Tongue (tissue), 3 donors: ENCODE measurements at places on chromosomes 4 and X.
A peak's percentile ranks its signal among the peaks of the same experiment; 100 is the strongest.

GRCh38 chrX:36961590-36961989, 46.6 kb upstream of the FAM47C start:
- no peak for DNase-seq

GRCh38 chrX:97616883-97617530, 733.3 kb downstream of the RPA4 start:
- no peak for DNase-seq

DNA sequence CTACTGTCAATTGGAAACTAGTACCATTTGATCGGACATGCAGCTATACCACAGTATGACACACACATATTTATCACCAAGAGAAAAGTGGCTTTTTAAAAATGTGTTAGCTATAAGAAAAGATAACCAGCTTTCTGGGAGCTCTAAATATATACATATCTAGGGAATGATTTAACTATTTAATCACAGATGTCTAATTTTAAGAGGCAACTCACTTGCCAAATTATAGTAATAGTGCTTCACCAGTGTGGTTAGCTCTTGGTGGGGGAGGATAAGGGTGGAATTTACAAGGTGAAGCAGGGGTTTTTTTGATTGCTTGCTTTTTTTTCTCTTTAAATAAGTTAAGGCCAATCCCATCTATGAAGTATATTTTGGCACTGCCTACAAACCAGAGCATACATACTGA, 547.7 kb upstream of the DIPK2B start:
- no peak for DNase-seq

DNA sequence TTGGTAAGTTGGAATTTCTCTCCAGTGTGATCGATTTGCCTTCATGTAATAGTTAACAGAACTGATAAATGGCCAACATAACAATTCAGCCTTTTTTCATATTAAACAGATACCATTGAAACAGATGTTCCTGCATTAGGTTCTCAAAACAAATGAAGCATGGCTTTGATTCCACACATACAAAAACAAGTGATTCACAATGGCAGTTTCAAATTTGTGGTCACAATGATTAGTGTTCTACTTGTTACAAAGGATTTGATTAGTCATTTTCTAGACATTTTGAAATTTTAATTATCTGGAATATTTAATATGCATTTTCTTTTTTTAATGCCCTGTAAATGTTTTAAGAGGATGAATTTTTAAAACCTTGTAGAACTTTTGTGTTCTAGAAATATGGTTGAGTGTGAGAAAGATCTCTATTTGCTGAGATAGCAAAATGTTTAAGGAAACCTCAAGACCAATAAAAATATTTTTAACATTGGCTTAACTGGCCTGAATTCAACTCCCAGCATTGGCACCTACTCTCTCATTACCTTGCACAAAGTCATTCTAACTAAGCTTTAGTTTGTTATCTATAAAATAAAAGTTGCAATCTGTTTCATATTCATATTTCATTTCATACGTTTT, 18.9 kb upstream of the GLRA3 start:
- DNase-seq, result no peak

DNA sequence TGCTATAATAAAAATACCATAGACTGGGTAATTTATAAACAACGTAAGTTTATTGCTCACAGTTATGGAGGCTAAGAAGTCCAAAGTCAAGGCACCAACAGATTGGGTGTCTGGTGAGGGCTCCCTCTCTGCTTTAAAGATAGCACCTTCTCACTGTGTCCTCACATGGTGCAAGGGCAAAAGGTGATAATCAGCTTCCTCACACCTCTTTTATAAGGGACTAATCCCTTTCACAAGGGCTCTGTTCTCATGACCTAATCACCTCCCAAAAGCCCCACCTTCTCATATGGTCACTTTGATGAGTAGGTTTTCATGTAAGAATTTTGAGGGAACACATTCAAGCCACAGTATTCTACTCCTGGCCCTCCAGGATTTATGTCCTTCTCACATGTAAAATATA, 641.7 kb upstream of the ATOH1 start:
- no peak for DNase-seq

DNA sequence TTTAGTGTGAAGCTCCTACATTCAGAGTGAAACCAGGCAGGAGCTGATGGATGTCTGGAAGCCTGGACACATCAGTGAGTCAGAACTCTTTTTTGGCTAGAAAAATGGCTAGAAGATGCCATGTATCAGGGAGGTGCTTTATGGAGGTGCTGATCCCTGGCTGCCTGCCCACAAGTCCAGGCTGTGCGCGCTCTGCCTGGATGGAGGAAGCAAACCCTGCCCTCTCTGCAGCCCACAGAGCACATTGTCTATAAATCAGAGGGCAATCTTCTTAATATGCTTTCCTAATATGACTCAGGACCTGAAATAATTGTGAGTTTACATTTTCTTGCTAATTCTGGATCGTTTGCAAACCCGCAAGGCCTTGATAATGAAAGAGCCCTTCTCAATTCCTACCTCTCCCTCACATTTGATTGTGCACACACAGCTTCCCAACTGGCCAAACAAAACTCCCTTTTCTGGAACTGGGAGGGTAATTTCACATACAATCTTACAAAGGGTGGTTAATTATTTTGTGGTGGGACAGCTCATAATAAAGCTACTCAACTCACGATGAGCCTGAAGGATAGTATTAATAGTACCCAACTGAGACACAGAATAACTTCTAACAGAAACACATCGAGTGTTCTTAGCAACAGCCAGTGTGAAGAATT, 11.7 kb downstream of the MFAP3L start:
- DNase-seq, result no peak

DNA sequence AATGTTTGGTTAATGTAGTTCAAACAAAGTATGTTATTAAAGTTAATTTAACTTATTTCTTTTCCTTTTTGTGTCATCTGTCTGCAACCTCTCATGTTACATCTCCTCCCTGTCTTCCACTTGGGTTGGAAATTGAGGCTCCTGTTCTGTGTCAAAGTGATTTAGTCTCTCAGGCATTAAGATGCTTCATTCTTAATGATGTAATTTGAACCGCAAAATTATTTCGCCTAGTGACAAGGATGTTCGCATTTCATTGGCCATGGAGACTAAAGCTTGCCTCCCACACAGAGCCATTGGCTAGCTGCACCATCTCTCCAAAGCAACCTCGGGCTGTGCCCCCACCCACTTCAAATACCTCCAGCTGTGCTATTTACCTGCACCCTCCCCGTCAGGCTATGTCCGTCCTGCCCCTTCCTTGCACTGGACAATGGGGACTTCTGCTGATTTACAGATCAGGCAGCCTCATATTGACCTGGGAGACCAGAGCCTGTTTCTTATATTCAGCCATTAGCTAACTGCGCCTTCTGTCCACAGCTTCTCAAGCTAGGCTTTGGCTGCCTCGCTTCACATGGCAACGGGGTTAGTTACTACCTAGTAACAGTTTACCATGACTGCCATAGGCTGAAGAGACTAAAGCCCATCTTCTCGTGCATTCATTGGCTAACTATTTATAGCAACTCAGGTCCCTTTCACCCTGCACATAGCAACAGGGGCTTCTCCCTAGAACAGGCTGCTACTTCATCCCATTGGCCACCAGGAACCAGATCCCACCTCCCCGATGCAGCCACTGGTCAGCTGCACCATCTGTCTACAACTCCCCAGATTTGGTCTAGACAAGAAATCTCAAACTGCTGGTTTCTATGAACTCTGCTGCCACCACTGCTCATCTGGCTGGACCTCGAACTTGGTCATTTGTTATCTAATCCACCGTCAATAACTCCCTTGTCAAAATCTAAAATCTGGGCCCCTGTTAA, 8.6 kb upstream of the ZNF157 start:
- DNase-seq, result peak; percentile 95
